NCI-H187 (cell line): ENCODE measurements at places on chromosomes 2 and 18.

- peak; percentile 91 for DNase-seq
These were observed 910 bp downstream of the SRSF7 start for GRCh38 chr2:38750011-38750890.

DNA sequence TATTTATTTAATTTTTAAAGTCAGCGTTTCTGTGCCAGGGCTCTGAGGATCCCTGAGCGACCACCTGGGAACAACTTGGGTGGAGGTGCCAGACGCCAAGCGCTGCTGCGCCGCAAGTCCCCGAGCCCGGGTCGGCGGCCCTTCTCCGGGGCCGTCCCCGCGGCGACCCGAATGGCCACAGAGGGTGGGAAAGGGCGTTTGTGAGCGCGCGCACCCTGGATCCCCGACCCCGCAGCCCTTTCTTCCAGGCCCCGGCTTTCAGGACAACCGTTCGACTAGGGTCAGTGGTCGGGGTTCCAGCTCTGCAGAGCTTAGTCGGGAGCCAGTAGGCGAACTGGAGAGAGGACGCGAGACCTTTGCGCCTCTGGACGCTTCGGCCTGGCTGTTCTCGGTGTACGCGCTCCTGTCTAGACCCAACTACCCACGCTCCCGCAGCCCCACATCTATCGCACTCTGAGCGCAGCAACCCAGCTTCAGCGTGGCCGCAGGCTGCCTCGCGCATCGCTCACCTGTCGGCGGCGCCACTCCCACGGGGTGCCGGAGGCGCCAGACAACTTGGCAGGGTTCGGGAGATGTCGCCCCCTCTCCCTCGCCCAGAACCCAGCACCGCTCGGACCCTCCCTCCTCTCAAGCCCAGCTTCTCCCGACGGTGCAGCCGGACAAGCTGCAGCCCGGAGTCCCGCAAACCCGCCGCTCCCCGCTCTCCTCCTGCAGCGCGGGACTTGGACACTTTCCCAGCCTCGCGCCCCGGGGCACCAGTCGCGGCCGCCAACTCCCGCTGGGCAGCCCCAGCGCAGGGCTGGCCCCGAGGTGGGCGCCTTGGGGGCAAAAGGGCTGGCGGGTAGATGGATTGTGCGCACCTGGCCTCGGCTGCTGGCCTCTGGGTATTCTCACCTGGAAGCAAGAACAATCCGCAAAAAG is 758 bp downstream of the LYPD1 start:
- peak; percentile 4 for DNase-seq

DNA sequence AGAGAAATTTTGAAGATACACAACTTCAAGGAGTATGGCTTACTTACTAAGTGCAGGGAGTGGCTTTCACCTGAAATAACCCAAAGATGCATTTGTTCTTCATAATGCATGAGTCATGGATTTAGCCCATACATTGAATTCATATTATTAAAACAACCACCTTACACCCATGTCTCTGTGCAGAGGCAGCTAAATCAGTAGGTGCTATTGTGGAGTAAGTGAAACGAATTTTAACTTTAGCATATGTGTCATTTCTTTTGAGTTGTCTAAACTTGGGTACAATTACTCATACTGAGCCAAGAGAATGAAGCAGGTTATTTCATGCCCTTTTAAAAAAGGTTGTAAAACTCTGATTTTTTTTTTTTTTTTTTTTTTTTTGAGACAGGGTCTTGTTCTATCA is 11.0 kb upstream of the ANKRD29 start:
- no peak for DNase-seq

DNA sequence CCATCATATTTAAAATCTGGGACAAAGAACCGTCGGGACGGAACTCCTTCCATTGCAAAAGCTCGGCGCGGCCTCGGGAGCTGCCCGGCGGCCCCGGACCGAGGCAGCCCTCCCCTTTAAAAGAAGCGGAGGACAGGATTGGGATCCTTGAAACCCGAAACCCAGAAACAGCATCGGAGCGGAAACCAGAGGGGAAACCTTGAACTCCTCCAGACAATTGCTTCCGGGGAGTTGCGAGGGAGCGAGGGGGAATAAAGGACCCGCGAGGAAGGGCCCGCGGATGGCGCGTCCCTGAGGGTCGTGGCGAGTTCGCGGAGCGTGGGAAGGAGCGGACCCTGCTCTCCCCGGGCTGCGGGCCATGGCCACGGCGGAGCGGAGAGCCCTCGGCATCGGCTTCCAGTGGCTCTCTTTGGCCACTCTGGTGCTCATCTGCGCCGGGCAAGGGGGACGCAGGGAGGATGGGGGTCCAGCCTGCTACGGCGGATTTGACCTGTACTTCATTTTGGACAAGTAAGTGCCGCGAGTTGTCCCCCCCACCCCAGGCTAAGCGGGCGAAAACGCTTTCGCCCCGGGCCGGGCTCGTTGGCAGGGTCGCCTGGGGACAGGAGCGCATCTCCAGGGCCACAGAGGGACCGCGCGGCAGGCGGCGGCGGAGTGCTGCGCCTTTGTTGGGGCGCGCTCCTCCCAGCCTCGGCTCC is at the start of gene ANTXR1:
ANTXR1 (plus strand) TSS at position 38 of the 698 bp plus-strand sequence; CDS start at position 359, 321 bp downstream.
- DNase-seq: peak; percentile 65

- no peak for DNase-seq
These were observed 18.2 kb downstream of the ACVR2A start for GRCh38 chr2:147862859-147863516.

- no peak for DNase-seq
These were observed 101.6 kb upstream of the DAPL1 start for GRCh38 chr2:158693476-158693875.
